Stimulated activated CD4-positive, alpha-beta T cell treated with anti-CD3 and anti-CD28 coated beads, Interleukin-1b, Interleukin-23, amount 100 ng/mL, for 24 hours (primary cell): ENCODE measurements at places on chromosomes 2 and 18.

- DNase-seq, result no peak
These were observed 506.1 kb downstream of the PARD3B start for GRCh38 chr2:205051417-205051816.

GRCh38 chr2:38797250-38797676, 19.3 kb downstream of the GEMIN6 start:
- DNase-seq, result no peak

- DNase-seq, result no peak
These were observed 32.0 kb downstream of the SMCHD1 start for GRCh38 chr18:2687390-2688001.

DNA sequence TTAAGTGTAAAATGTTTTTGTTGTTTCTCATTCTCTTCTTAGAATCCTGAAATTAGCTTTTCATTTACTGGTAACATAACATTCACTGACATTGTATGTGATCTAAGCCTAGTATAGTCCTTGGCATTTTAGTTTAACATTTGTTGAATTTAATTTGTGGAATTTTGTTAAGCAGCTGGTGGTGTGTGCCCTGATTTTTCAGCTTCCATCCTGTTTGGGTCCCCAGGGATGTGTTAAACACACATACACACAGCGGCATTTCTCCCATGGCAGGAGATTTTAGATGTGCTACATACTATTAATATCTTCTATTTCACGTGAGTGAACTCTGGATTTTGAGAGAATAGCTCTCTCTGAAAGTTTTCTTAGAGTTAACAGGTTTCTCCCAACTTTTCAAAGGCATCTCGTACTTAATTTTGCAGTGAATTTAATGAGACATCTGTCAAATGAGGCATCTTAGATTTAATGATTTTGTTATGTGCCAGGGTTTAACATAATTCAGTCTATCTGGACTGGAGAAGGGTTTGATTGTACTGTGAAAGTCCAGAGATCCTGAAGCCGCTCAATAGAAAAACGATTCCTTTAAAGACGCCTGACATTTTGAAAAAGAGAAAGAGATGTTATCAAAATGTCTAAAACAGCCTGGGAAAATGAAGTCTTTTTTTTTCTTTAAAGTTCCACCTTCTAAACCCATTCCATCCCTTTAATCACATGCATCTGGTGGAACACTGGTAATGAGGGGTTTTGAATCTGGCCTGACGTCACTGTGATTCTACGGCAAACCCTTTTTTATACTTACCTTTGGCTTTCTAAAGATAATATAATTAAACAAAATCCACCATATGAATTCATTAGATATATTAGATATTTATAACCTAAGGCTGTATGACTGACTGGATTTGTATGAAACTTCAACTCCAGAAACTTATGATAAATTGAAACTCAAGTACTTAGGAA, 6.8 kb downstream of the PHLPP1 start:
- no peak for DNase-seq

DNA sequence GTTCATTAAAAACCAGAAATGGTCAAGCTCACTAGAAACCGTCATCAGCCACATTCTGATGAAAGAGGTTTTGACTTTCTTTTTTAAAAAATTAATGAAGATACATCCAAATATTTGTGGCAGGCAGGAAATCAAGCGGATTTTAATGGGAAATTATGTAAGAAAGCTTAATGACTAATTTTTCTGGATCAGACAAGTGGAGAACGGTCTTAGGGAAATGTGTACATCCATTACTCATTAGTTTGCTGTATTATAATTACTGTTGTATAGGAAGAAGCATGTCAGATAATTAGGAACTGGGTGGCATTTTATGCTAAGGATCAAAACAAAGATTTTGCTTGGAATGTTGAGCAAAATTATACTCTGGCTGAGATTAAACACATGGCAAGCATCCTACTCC, 39.4 kb downstream of the AGAP1 start:
- no peak for DNase-seq

DNA sequence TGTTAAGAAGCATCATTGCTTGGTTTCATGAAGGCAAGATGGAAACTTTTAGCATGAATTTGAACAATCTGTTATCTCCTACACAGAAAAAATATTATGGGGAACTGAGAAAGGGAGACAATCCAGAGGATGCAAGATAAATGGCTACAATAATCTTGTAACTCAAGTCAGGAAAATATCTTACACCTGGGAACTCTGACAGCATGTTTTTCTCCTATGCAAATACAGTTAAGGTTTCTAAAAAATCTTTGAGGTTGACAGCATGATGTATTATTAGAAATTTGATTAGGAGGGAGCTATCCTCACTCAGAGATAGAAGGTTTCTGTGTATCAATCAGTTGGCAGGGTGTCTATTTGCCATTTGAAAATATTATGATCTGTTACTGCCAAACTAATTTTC, 75.6 kb downstream of the GPD2 start:
- DNase-seq, result no peak

DNA sequence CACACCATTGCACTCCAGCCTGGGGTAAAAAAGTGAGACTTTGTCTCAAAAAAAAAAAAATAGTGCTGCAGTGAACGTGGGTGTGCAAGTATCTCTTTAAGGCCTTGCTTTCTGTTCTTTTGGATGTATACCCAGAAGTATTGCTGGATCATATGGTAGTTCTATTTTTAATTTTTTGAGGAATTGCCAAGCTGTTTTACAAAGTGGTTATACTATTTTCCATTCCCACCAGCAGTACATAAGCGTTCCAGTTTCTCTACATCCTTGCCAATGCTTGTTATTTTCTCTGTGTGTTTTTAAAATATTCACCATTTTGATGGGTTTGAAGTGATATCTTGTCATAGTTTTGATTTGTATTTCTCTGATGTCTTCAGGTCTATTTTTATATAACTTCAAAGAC, 13.1 kb downstream of the ARMC9 start:
- DNase-seq, result no peak

DNA sequence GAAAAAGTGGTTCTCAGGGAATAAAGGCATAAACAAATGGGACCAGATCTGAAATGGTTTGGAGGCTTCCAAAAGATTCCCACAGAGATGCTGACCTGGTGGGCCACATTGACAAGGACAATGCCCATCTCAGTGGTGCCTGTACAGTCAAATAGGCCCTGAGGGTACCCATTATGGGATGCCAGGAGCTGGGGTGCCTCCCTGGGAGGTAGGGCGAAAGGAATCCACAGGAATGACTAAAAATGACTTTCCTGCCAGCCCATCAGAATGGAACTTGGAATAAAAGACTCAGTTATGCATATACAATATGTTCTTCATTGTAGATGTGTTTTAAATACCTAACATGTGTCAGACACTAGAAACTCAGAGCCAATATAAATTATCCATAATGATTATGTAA, 248.5 kb downstream of the RNF144A start:
- no peak for DNase-seq

GRCh38 chr2:172334988-172335387, 92.4 kb upstream of the ITGA6 start:
- DNase-seq, result no peak

DNA sequence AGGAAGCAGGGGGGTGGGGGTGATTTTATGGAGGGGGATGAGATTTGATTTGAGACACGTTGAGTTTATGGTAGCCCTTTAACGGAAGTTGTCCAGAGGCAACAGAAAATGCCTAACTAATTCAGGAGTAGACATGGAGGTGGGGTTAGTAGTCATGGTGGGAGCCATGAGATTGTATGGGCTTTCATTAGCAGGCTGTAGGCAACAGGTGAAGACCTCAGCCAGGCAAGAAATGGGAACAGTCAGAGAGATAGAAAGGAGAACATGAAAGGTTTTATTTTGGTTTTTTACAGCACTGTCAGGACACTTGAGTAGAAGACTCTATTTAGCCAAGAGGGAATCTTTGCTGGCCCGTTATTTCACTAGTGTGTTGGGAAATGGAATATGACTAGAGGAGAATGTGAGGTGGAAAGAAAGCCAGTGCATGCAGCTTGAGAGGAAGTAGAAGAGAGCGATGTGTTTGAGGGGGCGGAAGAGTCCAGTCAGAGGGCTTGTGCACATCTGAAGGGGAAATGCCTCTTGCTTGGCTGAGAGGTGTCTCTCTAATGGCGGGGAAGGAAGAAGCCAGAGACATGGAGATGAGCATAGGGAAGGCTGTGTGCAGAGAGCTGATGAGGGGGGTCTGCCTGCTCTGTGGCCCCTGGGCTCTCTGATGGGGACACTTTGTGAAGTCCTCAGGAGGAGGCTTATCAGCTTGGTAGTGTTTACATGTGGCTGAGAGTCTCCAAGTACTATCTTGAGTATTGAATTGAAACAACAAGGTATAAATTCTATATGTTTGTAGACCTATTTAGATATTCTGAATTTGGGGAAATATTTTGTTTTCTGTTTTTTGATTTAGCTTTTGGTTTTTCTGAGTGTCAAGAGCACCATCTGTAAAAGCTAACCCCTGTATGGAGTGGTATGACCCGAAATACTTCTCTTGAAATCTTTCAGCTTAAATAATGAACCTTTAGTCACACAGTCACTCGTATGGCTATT, 66.9 kb upstream of the ITM2C start:
- no peak for DNase-seq

- DNase-seq, result no peak
These were observed 68.7 kb downstream of the CABLES1 start for GRCh38 chr18:23203891-23204432.

- DNase-seq, result peak; percentile 67
These were observed 115.7 kb upstream of the SLC1A4 start for GRCh38 chr2:64873472-64873924.

DNA sequence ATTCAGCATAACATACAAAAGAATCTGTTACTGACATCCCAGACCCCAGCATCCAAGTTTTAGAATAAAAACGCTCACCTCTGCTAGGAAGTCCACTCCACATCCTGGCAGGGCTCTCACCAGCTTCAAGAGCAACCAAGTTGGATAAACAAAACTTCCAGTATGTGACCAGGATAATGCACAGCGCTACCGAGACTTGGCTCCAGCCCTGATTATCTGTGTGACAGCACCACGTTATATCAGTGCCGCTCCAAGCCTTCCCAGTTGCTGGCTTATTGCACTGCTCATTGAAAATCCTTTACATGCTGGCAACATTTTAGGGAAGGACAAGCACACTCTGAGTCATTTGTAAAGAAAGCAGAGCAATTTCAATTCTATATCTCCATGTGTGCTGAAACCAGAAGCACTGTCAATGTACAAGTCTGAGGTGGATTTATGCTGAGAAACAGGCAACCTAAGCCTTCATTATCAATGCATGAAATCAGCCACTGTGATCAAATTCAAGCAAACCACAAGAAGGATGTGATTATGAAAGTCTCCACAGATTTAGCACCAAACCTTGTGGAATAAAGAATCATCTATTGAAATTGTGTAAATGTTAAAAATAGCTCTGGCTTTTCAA, 115.7 kb downstream of the ZNF385B start:
- DNase-seq, result no peak

DNA sequence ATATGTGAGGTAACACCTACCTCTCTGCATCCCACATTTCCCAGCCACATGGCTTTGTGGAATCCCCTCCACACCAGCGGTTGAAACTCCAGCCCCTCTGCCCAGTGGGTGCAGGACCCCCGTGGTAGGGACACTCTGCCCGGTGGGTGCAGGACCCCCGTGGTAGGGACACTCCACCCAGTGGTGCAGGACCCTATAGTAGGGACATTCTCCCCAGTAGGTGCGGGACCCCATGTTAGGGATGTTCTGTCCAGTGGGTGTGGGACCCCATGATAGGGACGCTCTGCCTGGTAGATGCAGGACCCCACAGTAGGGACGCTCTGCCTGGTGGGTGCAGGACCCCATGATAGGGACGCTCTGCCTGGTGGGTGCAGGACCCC, 11.5 kb downstream of the COPS9 start:
- no peak for DNase-seq

- no peak for DNase-seq
These were observed 357.1 kb downstream of the CPS1 start for GRCh38 chr2:210913461-210913860.

- DNase-seq, result no peak
These were observed 456.9 kb upstream of the TNP1 start for GRCh38 chr2:217316743-217317142.

GRCh38 chr2:235651643-235652042, 157.8 kb downstream of the AGAP1 start:
- DNase-seq, result no peak

DNA sequence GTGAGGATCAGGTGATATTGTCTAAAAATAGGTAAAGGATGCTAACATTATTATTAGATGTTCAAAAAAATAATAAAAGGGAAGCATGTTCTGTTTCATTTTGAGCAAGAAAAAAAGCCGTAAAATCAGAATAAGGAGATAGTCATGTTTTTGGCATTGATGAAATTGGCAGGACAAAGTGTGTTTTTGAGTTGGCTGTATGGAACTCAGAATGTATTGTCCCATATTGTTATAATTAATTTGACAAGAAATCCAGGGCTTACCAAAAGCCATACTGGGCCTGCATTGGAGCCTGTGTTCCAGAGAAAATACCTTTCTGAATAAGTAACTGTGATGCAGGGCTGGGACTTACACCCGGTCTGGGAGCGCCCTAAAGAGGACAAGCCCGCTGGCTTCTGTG, 232.0 kb downstream of the AGAP1 start:
- no peak for DNase-seq

- DNase-seq, result no peak
These were observed 124.7 kb upstream of the CTAGE1 start for GRCh38 chr18:22542406-22542835.
